ENCODE measurements at places on chromosomes 1 and 21.

DNA sequence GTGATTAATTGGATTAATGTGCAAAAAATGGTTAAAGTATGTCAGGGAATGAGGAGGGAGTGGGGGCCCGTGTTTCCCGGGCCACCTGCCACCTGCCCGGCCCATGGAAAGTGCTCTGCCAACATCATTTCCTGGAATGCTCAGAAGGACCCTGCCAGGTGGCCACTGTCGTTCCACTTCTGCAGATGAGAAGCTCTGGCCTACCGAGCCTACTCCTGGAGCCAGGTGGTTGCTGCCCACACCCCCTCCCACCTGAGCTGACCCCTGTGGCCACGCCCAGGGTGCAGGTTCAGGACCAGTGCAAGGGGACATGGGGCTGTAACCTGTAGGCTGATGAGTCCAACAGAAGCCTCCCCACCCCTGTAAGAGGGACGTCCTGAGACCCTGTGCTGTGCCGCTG, 99.7 kb downstream of the PRDM16 start:
- DNase-seq = no peak

- DNase-seq = no peak
Observed at GRCh38 chr1:206005778-206006180, 2.6 kb upstream of the RAB7B start.

DNA sequence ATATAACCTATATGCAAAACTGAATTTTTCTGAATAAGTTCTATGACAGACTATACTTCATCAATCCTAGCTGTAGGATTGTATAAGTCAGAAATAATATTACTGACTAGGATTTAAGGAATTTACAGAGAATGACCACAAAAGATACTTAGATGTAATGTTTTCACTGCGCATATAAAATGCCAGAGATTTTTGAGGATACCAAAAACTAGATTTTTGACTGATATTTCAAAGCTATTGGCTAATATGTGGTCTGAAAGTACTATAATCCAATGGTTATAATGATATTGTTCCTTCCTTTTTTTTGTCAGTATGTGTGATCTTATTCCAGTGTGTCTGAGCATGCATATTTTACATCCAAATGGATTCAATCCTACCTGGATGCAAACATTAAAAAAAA, 17.0 kb upstream of the IFI44L start:
- no peak for DNase-seq

GRCh38 chr1:95058974-95059373, 13.8 kb downstream of the ALG14 start:
- no peak for DNase-seq

DNA sequence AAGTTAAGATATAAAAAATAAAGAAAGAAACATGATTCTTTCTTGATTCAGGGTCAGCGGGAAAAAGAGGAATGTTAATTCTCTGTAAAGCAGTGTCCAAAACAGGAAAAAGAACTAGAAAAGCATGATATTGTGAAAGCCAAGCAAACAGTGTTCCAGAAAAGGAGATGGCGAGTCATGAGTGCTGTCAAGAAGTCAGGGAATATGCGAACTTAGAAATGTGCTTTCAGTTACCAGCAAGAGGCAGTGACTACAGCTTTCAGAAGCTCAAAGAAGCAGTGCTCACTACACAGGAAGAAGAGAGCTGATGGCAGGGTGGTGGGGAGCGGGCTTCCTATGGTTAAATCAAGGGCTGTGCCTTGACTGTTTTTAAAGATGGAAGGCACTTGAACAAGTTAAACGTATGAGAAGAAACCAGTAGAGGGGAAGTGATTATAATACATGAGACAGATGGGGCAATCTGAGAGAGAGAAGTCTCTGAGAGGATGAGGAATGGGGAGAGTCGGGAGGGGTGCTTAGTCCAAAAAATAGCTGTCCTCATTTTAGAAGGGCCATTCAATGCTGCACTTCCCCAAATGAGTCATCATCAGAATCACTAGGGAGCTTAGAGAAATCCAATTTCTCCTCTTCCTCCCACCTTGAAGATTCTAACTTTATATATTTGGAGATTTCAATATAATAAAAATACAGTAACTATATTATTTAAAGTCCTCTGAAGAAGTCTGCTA, 90.4 kb downstream of the KCNK1 start:
- no peak for DNase-seq

- DNase-seq = no peak
Observed at GRCh38 chr1:241591317-241591716, 48.9 kb downstream of the CHML start.

DNA sequence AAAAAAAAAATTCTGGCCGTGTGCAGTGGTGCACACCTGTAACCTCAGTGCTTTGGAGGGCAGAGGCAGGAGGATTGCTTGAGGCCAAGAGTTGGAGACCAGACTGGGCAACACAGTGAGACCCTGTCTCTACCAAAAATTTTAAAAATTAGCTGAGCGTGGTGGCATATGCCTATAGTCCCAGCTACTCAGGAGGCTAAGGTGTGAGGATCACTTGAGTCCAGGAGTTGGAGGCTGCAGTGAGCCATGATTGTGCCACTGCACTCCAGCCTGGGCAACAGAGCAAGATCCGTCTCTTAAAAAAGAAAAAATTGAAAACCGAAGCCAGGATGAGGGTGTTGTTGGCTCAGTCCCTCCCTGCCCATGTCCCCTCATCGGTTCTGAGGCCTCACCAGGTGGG, 55.9 kb upstream of the PAX7 start:
- DNase-seq = no peak

- no peak for DNase-seq
Observed at GRCh38 chr21:23398726-23399125, 2208.6 kb downstream of the MRPL39 start.

- DNase-seq = no peak
Observed at GRCh38 chr1:5889901-5890300, 102.3 kb downstream of the NPHP4 start.

DNA sequence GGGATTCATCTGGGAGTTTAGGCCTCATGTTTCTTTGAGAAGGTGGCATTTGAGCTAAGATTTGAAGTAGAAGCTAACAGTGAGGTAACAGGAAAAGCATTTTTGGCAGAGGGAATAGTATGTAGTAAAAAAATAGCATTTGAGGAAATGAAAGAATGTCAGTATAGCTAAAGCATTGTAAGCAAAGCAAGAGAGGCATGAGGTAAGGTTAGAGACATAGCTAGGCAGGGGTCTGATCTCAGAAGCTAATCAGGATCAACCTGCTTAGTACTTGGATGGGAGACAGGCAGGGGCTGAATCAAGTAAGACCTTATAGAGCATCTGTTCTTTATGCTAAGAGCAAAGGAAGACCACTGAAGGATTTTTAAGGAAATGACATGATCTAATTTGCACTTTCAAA, 4.0 kb downstream of the POLR3C start:
- DNase-seq = no peak

DNA sequence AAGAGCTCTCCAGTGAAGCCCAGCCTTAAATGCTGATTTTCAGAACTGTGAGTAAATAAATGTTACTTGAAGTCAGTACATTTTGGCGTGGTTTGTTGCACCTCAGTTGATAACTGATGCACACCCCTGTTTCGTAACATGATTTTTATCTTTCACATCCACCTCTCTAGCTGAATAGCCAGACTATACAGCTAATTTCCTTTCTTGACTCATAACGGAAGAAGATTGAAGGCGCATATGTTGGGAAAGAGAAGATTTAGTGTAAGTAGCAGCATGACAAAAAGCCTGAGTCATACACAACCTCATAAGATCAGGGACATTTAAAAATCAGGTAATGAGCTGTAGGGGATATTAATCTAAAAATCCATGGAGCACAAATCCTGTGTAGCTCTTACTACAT, 716.2 kb upstream of the ZP4 start:
- no peak for DNase-seq

GRCh38 chr1:233627376-233627775, 13.5 kb downstream of the KCNK1 start:
- no peak for DNase-seq

DNA sequence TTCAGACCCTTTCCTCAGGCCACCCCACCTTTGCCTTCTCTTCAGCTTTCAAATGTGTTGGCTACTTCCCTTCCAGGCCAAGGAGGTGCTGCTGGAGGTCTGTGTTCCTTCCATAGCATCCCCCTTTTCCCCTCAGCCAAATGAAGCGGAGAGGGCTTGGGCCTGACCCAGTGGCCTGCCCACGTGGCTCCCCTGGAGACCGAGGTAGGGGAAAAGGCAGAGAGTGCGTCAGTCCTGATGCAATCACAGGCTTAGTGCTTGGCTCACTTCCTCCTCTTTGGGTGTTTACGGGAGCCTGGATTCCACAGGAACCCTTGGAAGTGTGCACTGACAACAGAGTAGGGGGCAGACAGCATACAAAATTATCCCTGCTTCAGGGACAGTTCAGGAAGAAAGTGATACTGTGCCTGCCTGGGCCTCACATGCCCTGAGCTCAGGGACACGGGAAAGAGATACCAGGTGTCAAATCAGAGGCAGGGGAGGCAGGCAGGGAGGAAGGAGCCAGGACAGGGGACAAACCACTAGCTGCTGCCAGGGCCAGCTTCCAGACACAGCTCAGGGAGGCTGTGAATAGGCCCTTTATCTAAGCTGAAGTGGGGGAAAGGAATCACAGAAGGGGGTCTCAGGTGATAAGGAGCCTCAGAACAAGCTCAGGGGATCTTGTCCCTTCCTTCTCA, 16.6 kb upstream of the PTP4A2 start:
- no peak for DNase-seq

DNA sequence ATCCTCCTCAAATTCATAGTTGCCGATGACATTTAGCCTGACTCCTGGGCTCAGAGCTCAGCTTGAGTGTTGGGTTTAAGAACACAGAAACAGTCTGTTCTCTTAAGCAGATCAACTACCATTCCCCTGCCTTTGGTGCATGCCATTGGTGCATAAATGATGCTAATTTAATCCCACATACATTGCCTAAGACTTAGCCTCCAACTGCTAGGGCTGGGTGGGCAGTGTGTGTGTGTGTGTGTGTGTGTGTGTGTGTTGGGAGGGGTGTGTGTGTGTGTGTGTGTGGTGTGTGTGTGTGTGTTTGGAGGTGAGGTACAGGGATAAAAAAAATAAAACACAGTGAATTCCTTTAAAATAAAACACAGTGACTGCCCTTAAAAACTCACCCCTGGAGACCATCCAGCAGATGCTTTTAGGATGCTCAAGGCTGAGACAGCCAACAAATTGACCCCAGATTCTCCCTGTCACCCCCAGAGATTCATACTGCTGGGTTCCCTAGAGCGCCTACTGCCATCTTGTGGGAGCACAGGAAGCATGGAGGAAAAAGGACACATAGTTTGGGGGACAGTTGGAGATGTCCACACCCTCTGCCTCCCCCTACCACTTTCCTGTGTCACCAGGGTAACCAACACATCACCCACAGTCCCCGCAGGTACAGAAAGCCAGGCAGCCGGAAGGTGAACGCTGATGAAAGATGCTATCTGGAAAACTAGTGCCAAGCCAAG, 30.6 kb downstream of the KLHDC7A start:
- DNase-seq = no peak

GRCh38 chr21:15031790-15032357, 32.9 kb downstream of the NRIP1 start:
- DNase-seq = no peak

GRCh38 chr1:212498283-212499040, 65.7 kb downstream of the NENF start:
- no peak for DNase-seq

- no peak for DNase-seq
Observed at GRCh38 chr21:44520326-44521300, 19.4 kb downstream of the KRTAP10-1 start.

- DNase-seq = no peak
Observed at GRCh38 chr1:42680055-42680454, 2.2 kb upstream of the YBX1 start.

GRCh38 chr21:41366522-41367151, 4.8 kb downstream of the MX2 start:
- DNase-seq = peak; percentile 67

GRCh38 chr1:193404236-193404635, 217.8 kb upstream of the B3GALT2 start:
- no peak for DNase-seq

DNA sequence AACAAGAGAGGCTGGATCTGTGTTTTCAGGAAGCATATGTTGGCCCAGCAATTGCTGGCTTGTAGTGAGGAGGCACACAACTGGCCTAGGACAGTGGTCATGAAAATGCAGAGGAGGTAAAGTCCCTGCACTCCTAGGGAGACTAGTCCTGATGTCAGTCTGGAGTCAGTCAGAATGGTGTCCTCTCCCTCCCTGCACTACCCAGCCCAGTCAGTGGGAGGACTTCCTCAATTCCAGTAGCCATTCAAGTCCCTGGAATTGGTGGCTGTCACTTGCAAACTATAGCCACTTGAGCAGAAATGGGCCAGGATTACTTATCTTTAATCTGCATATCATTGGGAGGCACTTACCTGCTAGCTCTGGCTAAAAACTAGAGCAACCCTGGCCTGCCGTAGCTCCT, 18.6 kb downstream of the NDUFS5 start:
- no peak for DNase-seq

DNA sequence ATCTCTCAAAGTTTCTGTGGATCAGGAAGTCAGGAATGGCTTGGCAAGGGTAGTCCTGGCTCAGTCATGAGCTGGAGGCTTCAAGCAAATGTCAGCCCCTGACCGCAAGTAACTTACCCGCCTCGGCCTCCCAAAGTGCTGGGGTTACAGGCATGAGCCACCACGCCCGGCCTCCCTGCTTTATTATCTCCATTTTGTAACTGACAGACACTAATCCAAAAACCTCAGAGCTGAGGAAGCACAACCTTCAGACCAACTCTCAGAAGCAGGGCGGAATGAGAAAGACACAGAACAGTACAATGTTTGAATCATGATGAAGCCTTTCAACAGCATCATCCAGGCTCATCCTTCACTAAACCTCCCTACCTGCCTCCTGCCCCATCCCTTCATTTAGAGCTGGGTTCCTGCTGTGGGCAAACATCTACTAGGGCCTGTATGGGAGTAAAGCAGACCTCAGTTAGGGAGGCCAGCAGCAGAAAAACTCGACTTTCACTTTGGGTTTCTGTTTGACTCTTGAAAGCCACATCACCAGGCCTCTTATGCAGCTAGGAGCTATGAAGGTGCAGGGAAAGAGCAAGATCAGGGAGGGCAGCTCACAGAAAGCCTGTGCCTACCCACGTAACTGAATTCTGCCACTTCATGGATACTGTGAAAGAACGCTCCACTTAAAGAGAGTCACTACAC, 84.4 kb upstream of the RAB4A start:
- peak; percentile 79 for DNase-seq
